Cardiac muscle cell (in vitro differentiated cells and primary cell): ENCODE measurements at places on chromosomes 3 and 15.

DNA sequence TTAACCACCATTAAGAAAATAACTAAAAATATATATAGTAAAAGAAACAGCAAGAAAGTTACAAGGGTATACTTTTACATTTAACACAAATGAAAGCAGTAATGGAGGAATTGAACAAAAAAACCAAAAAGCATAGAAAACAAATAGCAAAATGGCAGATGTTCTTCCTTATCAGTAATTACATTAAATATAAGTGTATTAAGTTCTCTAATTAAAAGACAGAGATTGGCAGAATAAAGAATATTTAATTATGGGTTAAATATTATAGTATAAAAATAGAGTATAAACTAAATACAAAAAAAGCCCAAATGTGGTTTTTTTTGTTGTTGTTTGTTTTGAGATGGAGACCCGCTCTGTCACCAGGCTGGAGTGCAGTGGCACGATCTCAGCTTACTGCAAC is 20.5 kb downstream of the EHHADH start:
- H3K4me3 ChIP-seq = no peak overlapping the region
- H3K27me3 ChIP-seq = no peaks in the 10 kb centered on the region
- no peaks in the 10 kb centered on the region for H3K36me3 ChIP-seq
- no peak overlapping the region for H3K27ac ChIP-seq
- no peak for DNase-seq

DNA sequence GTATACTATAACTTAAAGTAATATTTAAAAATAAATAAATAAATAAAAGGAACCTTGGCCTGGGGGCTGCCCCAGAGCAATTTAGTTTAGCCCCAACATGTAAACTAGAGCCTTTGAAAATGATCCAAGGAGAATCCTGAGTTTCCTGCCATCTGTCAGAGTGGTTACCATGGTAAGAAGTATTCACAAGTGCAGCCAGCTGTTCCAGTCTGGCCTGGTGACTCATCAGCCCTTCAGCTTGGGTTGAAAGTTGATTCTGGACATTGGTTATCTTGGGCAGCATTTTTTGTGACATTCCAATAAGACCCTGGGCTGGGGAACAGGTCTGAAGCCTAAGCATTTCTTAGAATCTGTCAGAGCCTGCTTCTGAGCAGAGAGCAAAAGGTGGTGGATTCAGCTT is 72.7 kb upstream of the LRTM1 start:
- no peaks in the 10 kb centered on the region for H3K36me3 ChIP-seq
- no peak overlapping the region for H3K4me3 ChIP-seq
- peaks cover 14% of the 10 kb centered on the region for H3K4me1 ChIP-seq
- no peak overlapping the region for H3K27ac ChIP-seq
- no peaks in the 10 kb centered on the region for H3K27me3 ChIP-seq

DNA sequence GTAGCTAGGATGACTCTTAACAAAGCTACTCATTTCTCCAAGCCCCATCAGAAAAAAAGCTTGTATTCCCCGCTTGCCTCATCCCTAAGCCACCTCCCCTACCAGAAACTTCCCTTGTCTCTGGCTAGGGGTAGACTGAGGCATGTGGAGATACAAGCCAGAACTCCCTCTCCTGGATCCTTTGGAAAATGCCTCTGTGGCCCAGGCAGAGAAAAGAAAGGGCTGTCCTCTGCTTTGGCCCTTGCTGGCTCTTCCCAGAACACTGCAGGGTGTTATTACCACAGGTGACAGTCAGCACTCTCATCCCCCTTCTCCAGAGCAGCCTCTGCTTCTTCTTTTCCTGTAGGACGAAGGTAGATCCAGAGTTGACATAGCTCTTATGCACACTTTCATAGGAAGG is 15.2 kb downstream of the RMDN3 start:
- DNase-seq = no peak
- no peak overlapping the region for H3K27ac ChIP-seq
- no peak overlapping the region for H3K4me3 ChIP-seq
- no peaks in the 10 kb centered on the region for H3K27me3 ChIP-seq

GRCh38 chr3:59334585-59334984 is 284.8 kb upstream of the CFAP20DC start:
- H3K27me3 ChIP-seq = no peaks in the 10 kb centered on the region
- H3K4me3 ChIP-seq = no peak overlapping the region
- no peaks in the 10 kb centered on the region for H3K36me3 ChIP-seq
- DNase-seq = no peak

GRCh38 chr3:174419216-174419615 is 439.9 kb upstream of the NAALADL2 start:
- no peak overlapping the region for H3K4me3 ChIP-seq
- H3K27ac ChIP-seq = no peak overlapping the region
- no peak for DNase-seq
- no peaks in the 10 kb centered on the region for H3K27me3 ChIP-seq
- no peaks in the 10 kb centered on the region for H3K4me1 ChIP-seq
- no peaks in the 10 kb centered on the region for H3K36me3 ChIP-seq

DNA sequence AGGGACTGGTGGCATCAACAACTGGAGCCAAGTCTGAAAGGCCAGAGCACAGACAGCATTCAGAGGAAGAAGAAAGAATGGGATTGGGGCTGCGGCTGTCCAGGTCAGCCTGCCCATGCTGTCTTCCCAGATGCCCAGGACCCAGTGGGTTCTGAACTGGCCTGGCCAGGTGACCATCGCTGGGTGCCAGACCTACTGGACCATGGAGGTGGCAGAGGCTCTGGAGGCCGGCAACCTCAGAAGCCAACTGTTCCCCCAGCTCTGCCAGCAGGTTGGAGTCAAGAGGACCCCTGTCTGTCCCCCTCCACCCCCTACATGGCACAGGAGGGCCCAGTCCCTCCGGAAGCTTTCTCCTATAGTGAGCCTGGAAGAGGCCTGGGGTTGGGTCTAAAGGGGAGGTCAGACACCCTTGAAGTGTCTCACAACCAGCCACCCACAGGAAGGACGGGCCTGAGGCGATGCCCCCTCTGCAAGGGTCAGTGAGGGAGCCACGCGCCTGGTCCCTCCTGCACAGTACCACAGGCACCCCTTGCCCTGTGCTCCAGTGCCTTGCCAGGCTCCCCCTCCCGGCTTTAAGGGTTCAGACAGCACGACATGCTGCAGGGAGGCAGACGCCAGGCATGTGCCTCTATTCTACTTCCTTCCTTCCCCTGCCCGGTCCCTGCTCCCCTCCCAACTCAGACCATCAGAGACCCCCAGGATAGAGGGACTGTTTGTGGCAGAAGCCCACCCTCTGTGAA is 43.2 kb downstream of the DNAH1 start:
- H3K27ac ChIP-seq = no peak overlapping the region
- DNase-seq = no peak
- H3K4me1 ChIP-seq = no peaks in the 10 kb centered on the region
- H3K4me3 ChIP-seq = no peak overlapping the region
- H3K36me3 ChIP-seq = no peaks in the 10 kb centered on the region
- no peaks in the 10 kb centered on the region for H3K27me3 ChIP-seq

- H3K36me3 ChIP-seq = no peaks in the 10 kb centered on the region
- H3K27ac ChIP-seq = no peak overlapping the region
- no peak overlapping the region for H3K4me3 ChIP-seq
- no peaks in the 10 kb centered on the region for H3K27me3 ChIP-seq
- H3K4me1 ChIP-seq = no peaks in the 10 kb centered on the region
Measured at GRCh38 chr15:27623560-27624305, 475.4 kb downstream of the OCA2 start.

DNA sequence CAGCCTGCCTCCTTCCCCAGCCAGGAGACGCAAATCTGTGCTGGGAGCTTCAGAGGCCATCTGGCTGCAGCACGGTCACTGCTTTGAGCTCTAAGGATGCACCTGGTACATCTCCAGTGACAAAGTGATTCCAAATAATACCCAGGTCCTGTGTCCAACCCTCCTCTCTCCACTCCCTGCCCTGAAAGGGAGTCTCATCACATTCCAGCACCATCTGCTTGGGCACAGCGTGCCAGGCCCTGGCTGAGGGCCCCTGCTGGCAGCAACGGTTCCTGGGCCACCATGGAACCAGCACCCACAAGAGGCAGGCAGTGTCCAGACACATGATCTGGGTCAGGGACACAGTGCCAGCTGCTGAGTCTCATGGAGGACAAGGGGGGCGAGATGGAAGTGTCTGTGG is 81.3 kb downstream of the MTHFS start:
- no peaks in the 10 kb centered on the region for H3K27me3 ChIP-seq
- H3K4me1 ChIP-seq = peaks cover 6% of the 10 kb centered on the region
- no peak overlapping the region for H3K4me3 ChIP-seq
- H3K36me3 ChIP-seq = no peaks in the 10 kb centered on the region
- DNase-seq = no peak
